GM12878 (cell line): ENCODE measurements at places on chromosomes 11 and 22. TPM values are rescaled to one million over a fixed set of nuclear protein-coding genes. Genes with fewer than 3 reads are reported as not detected.

GRCh38 chr11:8055836-8056526, 25.0 kb upstream of the TUB start:
- H3K27me3 ChIP-seq = no peaks in the 10 kb centered on the region
- H3K4me1 ChIP-seq = no peaks in the 10 kb centered on the region
- no peak for DNase-seq
- H3K4me3 ChIP-seq = no peak overlapping the region

- no peaks in the 10 kb centered on the region for H3K36me3 ChIP-seq
- H3K4me1 ChIP-seq = no peaks in the 10 kb centered on the region
- no peak overlapping the region for H3K4me3 ChIP-seq
- DNase-seq = no peak
- H3K27ac ChIP-seq = no peak overlapping the region
Measured at GRCh38 chr11:8317159-8317558, 53.5 kb upstream of the LMO1 start.

GRCh38 chr22:40517631-40518030, 118.9 kb downstream of the MRTFA start:
- no peak overlapping the region for H3K27ac ChIP-seq
- no peak for DNase-seq
- no peaks in the 10 kb centered on the region for H3K27me3 ChIP-seq
- H3K36me3 ChIP-seq = no peaks in the 10 kb centered on the region; the same call in none of the 2 replicates

- no peaks in the 10 kb centered on the region for H3K36me3 ChIP-seq
- H3K4me1 ChIP-seq = no peaks in the 10 kb centered on the region
- H3K4me3 ChIP-seq = no peak overlapping the region
- no peak for DNase-seq
Measured at GRCh38 chr22:48106215-48106614, 1343.8 kb downstream of the TBC1D22A start.

DNA sequence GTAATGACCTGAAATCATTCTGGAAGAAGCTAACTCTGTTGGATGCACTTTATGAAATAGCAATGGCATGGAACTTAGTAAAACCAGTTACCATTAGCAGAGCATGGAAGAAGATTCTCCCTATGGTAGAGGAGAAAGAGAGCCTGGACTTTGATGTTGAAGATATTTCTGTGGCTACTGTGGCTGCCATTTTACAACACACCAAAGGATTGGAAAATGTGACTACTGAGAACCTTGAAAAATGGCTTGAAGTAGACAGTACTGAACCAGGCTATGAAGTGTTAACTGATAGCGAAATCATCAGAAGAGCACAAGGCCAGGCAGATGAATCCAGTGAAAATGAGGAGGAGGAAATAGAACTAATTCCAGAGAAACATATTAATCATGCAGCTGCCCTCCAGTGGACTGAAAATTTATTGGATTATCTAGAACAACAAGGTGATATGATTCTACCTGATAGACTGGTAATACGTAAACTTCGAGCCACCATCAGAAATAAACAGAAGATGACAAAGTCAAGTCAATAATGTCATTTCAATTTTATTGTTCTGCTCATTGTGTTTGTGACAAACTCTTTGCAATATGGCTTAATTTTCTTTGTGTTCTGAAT, 2.0 kb downstream of the JRKL start:
- no peak for DNase-seq
- no peaks in the 10 kb centered on the region for H3K27me3 ChIP-seq
- no peaks in the 10 kb centered on the region for H3K36me3 ChIP-seq

GRCh38 chr11:114098927-114099326, 39.4 kb downstream of the ZBTB16 start:
- no peak for DNase-seq
- no peak overlapping the region for H3K4me3 ChIP-seq
- H3K27me3 ChIP-seq = peaks cover 1% of the 10 kb centered on the region; the same call in 1 of the 2 replicates
- no peaks in the 10 kb centered on the region for H3K4me1 ChIP-seq

DNA sequence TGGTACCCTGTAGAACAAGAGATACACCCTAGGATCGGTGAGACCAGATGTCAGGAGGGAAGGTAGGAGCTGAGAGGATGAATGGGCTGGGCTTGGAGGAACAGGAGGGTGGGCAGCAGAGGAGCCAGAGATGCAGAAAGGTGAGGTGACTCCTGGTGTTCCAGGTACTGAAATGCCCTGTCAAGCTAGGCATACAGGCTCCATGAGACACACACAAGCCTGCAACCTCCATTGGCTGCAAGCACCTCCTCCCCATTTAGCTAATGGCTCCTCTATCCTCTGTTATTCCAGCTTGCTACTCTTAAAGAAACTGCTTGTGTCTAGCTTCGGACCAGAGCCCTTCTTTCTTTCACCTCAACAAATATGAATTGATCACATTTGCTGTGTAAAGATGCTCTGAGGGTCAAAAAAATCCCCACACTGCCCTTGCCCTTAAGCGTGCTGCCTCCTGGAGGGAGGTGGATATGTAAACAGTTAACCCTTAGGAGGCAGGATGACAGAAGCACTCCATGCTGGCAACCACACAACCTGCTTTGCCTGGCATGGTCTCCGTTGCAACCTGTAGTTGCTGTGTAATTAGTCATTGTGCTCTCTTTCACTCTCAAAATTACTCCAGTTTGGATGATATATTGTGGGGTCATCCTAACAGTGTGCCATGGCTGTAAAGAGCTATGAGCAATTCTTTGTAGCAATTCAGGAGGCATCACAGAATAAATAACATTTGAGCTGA, 156.0 kb downstream of the PKNOX2 start:
- H3K27ac ChIP-seq = no peak overlapping the region
- H3K36me3 ChIP-seq = no peaks in the 10 kb centered on the region
- peaks cover 6% of the 10 kb centered on the region for H3K27me3 ChIP-seq
- H3K4me3 ChIP-seq = no peak overlapping the region
- no peak for DNase-seq
- no peaks in the 10 kb centered on the region for H3K4me1 ChIP-seq

The DDIAS gene
- total RNA-seq = 10.3 and 14.2 TPM in 2 replicates

The ARHGAP8 gene
- total RNA-seq = not detected in 2 replicates

The AIFM3 gene
- total RNA-seq = 0.26 and 0.40 TPM in 2 replicates

The TUBA8 gene
- total RNA-seq = 21.0 and 21.1 TPM in 2 replicates

The TRPM5 gene
- not detected in 2 replicates for total RNA-seq

The CCDC15 gene
- 2.3 and 3.2 TPM in 2 replicates for total RNA-seq

The FIBIN gene
- total RNA-seq = not detected in 2 replicates

The MMP12 gene
- not detected in 2 replicates for total RNA-seq
